Ecto neural progenitor cell (in vitro differentiated cells): ENCODE measurements at places on chromosomes 7 and 10.

GRCh38 chr10:11411926-11412545 is 199.4 kb downstream of the USP6NL start:
- no peak for DNase-seq

DNA sequence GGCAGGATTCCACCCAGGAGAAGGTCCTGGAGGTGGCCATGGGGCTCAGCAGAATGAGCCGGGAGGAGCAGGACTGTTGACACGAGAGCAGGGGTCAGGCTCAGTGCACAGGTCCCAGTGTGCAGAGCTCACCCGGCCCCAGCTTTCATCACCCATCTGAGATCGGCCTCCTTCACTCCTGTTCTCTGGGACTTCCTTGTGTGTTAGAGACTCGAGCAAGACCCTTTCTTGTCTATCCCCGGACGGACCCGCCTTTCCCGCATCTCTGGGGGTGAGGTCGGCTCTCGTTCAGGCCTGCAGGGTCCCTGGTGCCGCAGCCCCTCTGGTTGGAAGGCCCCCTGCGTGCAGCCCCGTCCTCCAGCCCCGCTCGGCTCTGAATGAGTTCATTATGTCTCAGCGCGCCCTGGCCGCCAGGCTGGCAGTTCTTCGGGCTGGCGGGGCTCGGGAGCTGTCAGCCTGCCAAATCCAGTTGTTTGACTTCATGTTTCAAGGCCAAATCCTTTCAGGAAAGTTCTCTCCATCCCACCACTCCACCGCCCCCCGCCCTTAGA is 127.9 kb downstream of the LHPP start:
- DNase-seq: no peak

GRCh38 chr10:133438711-133439273 is 14.4 kb upstream of the SPRN start:
- DNase-seq: no peak

DNA sequence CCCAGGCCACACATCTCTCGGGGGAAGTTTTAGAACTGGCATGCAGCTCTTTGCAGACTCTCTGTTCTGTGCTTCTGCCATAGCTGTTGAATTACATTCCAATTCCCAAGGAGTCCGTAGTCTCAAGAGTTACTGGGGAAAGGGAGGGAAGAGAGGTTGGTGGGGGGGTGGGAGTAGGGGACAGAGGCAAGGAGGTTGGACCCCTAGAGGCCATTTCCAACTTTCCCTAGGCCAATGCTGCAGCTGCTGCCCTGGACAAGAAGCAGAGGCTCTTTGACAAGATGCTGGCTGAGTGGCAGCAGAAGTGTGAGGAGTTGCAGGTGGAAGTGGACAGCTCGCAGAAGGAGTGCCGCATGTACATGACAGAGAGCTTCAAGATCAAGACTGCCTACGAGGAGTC is 23.8 kb downstream of the MYH16 start:
- no peak for DNase-seq

- no peak for DNase-seq
These were observed 155.7 kb upstream of the HGF start for GRCh38 chr7:81925530-81925929.

- DNase-seq: peak; percentile 82
These were observed 1.6 kb downstream of the FZD8 start for GRCh38 chr10:35640474-35640873.

DNA sequence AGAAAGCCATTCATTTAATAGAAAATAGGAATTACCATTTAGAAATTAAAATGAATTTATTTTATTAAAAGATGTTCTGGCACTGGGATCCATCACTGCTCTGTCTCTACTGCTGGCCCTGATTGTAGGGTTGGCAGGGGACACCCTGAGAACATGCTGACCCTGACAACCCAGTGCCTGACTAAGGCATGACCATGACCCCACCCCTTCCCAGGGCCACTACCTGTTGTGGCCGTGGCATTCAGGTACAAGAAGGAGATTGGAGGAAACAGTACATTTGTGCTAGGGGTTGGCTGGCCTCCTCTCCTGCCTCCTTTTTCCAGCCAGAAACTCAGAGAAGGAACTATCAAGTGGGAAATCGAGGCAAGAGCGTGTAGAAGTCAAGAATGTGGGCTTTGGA is 197.0 kb upstream of the ZMIZ1 start:
- peak; percentile 20 for DNase-seq

DNA sequence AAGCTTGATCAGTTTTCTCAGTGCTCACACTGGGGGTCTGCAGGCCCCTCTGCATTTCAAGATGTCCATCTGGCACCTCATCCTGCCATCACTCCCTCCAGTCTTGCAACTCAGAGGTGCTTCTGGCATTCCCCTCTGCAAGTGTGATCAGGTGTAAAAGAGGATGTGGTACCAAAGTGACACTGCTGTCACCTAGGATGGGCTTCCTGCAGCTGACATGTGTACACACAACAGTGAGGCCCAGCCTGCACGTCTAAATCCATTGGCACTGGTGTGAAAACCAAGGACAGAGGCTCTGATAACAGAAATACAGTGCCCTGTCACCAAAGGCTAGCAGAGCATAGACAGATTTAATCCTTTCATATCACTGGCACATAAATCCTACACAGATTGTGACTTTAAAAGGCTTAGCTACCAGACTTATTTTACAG is 162.5 kb upstream of the CELF2 start:
- DNase-seq: no peak

- no peak for DNase-seq
These were observed 2.0 kb downstream of the PTPRE start for GRCh38 chr10:127908959-127909267.
